ENCODE measurements at places on chromosomes 2 and 18. TPM values are rescaled to one million over a fixed set of nuclear protein-coding genes. Genes with fewer than 3 reads are reported as not detected.

DNA sequence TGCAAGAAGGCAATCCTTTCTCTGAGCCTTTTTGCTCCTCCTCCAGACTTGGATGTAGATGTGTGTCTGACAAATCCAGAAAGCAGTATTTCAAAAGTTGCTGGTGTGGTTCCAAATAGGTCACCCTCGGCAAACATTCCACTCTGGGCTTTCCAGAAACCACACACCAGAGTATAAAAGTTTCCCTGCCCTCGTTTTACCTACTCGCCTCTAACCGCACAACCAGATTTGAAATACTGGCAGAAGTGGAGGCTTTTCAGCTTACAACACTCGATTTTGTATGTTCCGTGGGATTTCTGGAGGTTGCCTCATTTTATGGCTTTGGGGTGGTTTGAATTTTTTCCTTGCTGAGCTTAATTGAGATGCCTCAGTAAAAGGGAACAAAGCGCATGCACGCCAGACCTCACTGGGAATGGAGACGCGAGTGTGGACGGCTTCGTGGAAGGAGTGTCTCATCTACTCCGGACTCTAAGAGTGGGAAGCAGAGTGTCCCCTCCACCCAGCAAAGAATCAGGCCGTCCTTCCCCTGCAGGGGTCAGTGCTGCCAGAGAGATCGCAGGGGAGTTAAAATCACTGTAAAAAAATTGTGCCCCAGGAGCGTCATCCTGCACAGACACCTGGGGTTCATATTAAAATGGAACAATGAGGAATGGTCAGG, 44.0 kb upstream of the RPL31 start:
- no peak for DNase-seq

- DNase-seq, result no peak
Observed at GRCh38 chr18:23127090-23127489, 8.2 kb upstream of the CABLES1 start.

- DNase-seq, result no peak
Observed at GRCh38 chr2:172297531-172297930, 129.9 kb upstream of the ITGA6 start.

- no peak for DNase-seq
Observed at GRCh38 chr18:24731981-24732380, 271.5 kb downstream of the HRH4 start.

GRCh38 chr2:80151248-80151647, 153.3 kb downstream of the LRRTM1 start:
- DNase-seq, result no peak

GRCh38 chr2:30639836-30640235, 167.4 kb downstream of the CAPN13 start:
- DNase-seq, result no peak

The IL36G gene
- not detected for total RNA-seq

The FKBP7 gene
- 6.6 TPM for total RNA-seq

The KLHL29 gene
- 3.0 TPM for total RNA-seq

Data from activated T-helper 2 cell treated with anti-CD3 and anti-CD28 coated beads, Interferon-gamma antibody, Interleukin-2, Interleukin-4, amounts not matched to agents 10 μg/mL and 5 μg/mL and 100 μg/mL, durations not matched to agents 14 hours and 24 hours and 36 hours (primary cell).